Stimulated activated naive CD4-positive, alpha-beta T cell treated with Interleukin-2 at 50 U/mL for 16 hours (primary cell): ENCODE measurements at places on chromosomes 7 and 10.

DNA sequence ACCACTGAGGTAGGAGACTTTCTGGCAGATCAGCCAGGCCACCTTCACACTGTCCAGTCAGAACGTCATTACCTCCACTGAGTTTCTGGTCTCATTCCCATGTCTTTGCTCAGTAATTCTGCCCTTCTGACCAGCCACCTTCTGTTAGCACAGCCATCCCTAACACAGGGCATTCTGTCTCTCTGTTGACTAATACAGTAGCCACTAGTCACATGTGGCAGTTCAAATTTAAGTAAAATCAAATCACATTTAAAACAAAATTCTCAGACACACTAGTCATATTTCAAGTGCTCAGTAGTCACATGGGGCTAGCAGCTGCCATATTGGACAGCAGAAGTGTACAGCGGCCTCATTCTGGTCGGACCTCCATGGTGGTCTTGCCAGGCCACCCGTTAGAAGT, 7.4 kb downstream of the CPSF4 start:
- DNase-seq = no peak

GRCh38 chr10:82277591-82277990, 402.6 kb downstream of the NRG3 start:
- no peak for DNase-seq

- DNase-seq = no peak
Measured at GRCh38 chr10:70370766-70371165, 11.7 kb downstream of the LRRC20 start.

DNA sequence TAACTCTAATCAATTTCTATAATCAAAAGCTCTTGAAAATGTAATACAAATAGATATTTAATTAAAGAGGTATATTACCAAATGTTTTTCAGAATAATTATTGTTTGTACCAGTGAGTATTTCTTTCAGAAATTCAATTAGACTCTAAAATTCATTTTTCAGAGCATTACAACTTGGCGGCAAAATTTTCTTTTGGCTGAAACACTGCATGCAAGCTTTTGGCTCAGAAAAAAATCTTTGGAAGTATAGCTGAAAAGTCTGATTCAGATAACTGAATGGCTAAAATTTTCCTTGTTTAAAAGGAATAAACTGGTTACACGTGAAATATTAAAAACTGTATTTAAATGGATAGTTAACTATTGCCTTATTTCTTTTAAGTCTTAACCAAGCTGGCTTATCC, 202.6 kb upstream of the KAT6B start:
- no peak for DNase-seq

- no peak for DNase-seq
Measured at GRCh38 chr7:132191418-132191817, 384.9 kb downstream of the PLXNA4 start.

GRCh38 chr7:40826411-40827221, 691.8 kb downstream of the SUGCT start:
- no peak for DNase-seq

DNA sequence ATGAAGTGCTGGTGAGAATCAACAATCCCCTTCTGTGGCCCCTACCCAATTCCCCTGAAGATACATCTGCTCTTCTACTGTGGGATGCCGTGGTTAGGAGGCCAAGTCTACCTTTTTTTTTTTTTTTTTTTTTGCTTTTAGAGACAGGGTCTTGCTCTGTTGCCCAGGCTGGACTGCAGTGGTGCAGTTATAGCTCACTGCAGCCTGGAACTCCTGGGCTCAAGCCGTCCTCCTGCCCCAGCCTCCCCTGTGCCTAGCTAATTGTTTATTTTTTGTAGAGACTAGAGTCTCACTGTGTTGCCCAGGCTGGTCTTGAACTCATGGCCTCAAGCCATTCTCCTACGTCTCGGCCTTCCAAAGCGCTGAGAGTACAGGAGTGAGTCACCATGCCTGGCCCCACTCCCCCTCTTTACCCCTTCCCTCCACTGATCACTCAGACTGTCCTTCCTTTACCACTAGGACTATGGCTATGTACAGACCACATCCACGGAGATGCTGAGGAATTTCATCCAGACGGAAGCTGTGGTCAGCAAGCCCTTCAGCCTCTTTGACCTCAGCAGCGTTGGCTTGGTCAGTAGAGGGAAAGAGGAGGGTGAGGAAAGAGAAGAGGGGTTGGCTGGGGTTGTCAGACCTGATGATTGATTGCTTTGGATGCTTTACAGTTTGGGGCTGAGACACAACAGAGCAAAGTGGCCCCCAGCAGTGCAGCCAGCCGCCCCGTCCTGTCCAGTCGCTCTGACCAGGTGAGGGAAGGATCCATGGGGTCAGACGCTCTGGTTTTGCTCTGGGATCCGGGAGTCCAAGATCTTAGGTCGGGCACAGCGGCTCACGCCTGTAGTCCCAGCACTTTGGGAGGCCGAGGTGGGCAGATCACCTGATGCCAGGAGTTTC, 1.8 kb downstream of the AP4M1 start:
- DNase-seq = no peak

DNA sequence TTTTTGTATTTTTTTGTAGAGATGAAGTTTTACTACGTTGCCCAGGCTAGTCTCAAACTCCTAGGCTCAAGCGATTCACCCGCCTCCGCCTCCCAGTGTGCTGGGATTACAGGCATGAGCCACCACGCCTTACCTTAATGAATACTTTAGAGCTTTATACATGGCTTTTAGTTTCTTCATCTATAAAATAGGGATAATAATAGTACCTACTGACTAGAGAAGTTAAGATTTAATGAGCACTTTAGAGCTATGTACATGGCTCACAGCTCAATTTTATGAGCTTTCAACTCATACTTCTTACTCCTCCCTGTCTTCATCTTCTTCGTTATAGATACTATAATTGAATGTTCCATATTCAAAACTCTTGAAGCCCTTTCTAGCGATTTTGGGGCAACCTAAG, 229.7 kb upstream of the KAT6B start:
- DNase-seq = no peak

DNA sequence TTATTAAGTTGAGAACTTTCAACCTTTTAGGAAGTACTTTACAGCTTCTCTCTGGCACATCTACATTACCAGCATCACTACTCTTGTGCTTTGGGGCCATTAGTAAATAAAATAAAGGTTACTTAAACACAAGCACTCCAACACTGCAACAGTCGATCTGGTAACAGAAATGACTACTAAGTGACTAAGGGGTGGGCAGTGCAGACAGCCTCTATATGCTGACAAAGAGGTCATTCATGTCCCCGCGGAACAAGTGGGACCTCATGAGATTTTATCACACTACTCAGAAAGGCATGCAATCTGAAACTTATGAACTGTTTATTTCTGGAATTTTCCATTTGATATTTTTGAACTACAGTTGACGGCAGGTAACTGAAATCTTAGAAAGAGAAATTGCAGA, 111.3 kb upstream of the DNAJB12 start:
- no peak for DNase-seq

DNA sequence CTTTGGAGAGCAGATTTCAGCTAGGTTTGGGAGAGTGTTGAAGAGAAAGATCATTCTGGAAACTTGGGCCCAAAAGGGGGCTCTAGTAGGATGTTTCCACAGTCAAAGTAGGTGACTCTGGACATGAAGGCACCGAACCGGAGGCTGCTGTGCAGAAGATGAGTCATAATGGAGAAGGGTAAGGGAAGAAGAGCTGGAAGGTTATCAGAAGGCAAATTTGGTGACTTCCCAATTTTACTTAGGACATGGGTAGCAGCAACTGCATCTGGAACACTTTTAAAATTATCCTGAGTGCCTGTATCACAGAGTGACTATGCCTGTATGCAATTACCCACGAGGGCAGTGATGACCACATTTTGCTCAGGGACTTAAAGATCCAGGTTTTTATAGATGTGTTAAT, 38.8 kb downstream of the PIK3AP1 start:
- DNase-seq = no peak

DNA sequence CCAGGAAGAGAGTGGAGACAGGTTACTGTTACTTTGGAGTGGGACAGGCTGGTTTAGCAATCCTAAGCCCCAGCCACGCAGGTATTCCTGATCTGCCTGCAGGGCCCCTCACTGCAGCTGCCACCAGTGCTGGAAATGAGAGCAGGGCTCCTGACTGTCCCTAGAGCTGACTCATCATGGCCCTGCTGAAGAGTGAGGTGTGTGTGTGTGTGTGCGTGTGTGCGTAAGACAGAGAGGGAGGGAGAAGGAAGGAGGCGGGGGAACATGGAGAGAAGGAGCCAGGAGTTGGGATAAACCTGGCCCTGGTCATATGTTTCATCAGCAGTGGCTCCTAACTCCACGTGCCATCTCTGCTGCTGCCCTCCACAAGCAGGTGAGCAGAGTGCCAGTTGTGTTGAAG, 3.6 kb downstream of the FOXI2 start:
- no peak for DNase-seq

DNA sequence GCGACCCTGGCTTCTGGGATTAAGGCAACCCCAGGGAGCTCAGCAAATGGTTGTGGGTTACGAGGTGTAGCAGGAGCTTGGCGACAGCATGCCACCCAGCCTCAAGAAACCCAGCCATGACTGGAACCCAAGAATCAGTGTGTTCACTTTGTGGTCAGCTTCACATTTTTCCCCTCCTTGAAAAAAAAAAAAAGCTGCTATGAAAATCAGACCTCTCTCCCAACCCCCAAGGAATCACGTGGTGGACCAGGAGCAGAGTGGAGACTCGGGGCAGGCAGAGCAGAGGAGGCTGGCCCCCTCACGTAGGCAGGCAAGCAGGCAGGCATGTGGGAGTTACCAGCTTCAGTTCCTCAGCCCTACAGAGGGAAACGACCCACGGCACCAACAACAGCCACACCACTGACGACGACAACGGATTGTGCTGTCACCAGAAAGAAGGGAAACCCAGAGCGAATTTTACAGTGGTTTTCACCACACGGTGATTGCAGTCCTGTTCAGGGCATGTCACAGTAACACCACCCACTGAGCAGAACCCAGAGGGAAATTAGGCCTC, 203.4 kb downstream of the SLC25A13 start:
- DNase-seq = no peak

GRCh38 chr7:115008465-115009114, 86.7 kb downstream of the MDFIC start:
- no peak for DNase-seq

DNA sequence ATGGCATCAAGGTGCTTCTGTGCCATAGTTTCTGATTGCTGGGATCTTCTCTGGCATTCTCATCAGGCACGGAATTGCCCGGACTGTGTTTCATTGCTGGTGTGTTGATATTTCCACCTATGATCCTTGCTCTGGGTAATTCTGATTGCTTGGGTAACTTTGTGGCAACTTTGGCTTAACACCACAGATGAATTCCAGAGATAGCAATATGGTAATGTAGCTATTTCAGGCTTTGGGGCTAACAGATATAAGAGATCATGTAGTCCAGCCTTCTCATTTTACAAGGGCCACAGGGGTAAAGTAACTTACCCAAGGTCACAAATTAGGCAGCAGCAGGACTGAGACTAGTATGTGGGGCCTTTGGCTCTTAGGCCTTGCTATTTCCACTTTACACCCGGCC, 53.9 kb upstream of the PLPP4 start:
- DNase-seq = no peak

- DNase-seq = no peak
Measured at GRCh38 chr10:114291076-114291475, 52.0 kb downstream of the VWA2 start.

- no peak for DNase-seq
Measured at GRCh38 chr10:109906316-109906715, 17.0 kb downstream of the XPNPEP1 start.

GRCh38 chr10:66928776-66929175, 2.9 kb downstream of the LRRTM3 start:
- DNase-seq = no peak

- DNase-seq = no peak
Measured at GRCh38 chr10:12606461-12606860, 257.1 kb downstream of the CAMK1D start.

DNA sequence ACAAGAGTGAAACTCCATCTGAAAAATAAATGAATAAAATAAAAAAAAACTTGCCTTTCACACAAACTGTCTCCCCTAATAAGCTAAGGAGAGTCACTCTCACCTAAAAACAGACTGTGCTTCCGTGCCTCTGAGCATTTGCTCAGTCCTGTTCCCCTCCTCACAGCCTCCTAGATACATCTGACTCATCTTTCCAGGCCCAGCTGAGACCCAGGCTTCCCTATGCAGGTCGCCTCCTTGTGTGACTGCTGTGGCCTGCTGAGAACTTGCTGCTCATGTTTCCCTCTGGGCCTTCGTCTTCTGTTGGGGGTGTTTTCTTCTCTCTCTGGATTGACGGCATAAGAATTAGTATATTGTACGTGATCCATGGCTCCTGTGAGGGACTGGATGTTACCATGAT, 777.7 kb downstream of the LRMDA start:
- no peak for DNase-seq

DNA sequence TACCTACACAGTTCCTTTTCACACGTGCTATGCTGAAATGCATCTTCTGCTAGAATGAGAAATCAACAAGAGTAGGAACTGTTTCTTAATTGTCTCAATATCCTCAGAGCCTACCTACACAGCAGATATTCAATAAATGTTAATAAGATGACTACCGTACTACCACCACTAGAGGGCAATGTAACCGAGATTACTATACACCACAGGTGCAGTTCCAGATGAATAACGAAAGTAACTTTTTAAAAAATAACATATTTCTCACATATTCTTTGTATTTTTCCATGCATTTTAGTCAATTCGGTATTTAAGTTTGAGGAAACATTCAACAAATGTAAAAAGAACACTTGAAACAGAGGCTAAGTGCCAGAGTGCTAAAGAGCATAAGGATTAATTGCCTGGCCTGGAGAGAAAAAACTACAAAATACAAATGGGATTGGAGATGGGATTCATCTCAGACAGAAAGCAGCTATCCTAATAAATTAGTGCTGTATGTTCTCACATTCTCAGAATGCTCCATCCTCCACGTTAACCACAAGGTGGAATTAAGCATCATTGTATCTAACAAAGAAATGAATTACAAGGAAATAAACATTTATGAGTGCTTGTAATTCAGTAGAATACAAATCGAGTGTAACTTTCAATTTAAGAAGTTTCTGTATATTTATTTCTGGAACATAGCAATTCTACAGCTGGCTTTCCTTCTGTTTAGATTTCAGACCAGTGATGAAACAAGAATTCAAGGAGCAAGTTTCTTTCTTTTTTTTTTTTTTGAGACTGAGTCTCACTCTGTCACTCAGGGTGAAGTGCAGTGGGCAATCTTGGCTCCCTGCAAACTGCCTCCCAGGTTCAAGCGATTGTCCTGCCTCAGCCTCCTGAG, 20.3 kb upstream of the HECTD2 start:
- DNase-seq = no peak

DNA sequence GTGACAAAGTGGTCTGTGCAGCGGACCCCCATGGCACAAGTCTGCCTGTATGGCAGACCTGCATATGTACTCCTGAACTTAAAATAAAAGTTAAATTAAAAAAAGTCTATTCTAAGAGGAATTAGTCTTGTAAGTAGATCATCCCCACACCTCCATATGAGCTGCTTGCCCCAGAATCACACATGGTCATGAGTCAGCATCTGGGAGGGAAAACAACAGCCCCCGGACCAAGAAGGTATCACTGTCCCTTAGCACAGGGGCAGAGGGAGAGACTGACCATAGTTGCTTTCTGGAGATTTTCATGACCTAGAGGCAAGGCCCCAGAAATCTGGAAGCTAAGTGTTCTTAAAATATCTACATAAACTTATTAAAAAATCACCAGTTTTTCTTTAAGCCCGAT, 86.6 kb upstream of the PDK4 start:
- DNase-seq = no peak
